ENCODE measurements at places on chromosomes 2 and 18.

DNA sequence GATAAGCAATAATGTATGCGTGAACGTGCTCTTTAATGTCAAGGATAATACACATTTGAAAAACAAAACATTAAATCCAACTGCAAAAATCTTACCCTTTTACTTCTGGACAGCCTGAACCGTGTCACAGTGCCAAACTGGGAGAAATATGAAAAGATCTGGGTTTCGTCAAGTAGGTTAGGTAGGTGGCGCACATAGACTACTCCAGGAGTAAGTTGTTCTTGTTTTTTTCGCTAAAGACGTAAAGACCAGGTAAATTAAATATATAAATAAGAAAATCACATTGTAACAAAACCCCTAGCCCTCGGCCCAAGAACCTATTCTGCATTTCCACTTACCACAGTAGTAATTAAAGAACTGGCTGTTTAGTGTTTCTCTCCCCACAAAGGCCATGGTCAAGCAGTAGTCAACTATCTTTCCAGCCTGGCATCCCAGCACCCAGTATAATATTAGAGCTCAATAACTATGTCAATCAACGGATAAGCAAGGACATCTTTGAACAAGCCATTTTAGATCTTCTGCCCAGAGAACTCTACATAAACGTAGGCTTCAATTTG lies 1.1 kb downstream of the NIFK start:
- peak; percentile 31 for DNase-seq

GRCh38 chr2:43592443-43592842 lies 3.4 kb downstream of the THADA start:
- DNase-seq: no peak

- DNase-seq: no peak
Measured at GRCh38 chr2:96703021-96703751, 36.7 kb downstream of the LMAN2L start.

- peak; percentile 41 for DNase-seq
Measured at GRCh38 chr2:7014174-7014640, 97.0 kb downstream of the RNF144A start.

- no peak for DNase-seq
Measured at GRCh38 chr2:229409751-229410181, 138.7 kb upstream of the PID1 start.

DNA sequence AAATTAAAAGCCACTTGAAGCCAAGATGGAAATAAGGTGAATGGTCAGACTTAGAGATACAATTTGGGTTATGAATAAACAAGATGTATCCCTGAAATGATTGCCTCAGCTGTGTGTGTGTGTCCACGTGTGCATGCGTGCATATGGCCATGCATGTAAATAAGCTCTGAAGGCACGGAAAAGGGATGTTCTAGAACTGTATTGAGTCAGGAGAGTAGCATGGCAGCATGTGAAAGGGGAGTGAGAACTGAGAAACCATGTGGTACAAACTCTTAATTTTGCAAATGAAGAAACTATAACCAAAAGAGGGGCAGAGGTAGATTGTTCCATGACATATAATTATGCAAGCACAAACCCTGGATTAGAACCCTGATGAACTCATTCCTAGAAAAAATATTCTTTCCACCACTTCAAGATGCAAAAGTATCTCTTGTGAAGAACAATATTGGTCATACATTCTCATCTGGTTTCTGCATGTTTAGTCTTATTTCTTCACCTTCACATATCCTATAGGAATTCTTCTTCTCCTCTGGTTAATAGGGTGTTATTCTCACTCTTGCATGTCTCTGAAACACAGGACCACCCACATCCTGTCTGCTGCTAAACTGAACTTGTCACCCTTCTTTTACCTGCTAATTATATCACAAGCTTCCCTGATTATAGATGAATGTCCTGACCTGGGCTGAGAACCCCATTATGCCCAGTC lies 455.8 kb downstream of the SETBP1 start:
- no peak for DNase-seq

GRCh38 chr18:9708434-9709303 lies 568 bp downstream of the RAB31 start:
- no peak for DNase-seq

DNA sequence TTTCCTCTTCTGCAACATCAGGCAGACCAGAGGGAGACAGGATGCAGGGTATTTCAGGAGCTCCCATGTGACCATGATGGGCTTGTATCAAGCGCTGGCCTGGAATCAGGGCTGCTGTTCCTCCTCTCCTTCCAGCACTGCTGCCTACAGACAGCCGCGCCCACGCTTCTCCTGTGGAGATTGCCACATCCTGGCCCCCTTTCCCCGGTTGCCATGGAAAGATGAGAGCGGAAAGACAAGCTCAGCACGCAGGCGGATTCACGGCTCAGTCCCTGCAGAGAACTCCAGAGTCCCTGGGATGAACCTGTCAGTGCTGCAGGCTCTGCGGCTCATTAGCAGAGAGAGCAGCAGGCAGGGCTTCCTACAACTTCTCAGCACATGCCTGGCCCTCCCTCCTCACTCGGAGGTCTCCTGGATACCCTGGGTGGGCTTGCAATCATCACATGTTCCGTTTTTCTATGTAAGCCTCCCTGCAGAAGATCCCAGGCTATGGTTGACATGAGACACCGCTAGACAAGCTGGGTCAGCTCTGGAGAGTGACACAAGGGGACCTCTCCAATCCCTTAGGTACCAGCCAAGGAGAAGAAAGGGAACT lies 497.8 kb upstream of the MYT1L start:
- no peak for DNase-seq

All from CD4-positive, alpha-beta T cell treated with Interleukin-4 for 1 hour (primary cell).